ENCODE measurements at places on chromosomes 4 and X.

DNA sequence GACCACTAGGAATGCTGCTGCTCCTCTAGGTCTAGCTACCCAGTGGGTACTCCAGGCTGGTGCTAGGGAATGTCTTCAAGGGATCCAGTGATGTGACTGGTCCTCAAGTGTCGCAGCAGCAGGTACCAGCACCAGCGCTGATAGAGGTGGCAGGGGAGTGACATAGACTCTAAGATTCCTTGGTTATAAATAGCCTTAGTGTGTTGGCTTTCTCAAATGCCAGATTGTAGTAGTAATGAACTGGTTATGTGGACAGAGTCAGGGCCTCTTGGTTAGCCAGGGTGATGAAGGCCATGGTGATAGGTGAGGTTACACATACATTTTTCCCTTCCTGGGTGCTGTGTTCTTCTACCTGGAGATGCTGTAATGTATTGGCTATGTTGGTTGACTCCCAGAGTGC is 38.3 kb downstream of the DCLK2 start:
- DNase-seq = no peak

DNA sequence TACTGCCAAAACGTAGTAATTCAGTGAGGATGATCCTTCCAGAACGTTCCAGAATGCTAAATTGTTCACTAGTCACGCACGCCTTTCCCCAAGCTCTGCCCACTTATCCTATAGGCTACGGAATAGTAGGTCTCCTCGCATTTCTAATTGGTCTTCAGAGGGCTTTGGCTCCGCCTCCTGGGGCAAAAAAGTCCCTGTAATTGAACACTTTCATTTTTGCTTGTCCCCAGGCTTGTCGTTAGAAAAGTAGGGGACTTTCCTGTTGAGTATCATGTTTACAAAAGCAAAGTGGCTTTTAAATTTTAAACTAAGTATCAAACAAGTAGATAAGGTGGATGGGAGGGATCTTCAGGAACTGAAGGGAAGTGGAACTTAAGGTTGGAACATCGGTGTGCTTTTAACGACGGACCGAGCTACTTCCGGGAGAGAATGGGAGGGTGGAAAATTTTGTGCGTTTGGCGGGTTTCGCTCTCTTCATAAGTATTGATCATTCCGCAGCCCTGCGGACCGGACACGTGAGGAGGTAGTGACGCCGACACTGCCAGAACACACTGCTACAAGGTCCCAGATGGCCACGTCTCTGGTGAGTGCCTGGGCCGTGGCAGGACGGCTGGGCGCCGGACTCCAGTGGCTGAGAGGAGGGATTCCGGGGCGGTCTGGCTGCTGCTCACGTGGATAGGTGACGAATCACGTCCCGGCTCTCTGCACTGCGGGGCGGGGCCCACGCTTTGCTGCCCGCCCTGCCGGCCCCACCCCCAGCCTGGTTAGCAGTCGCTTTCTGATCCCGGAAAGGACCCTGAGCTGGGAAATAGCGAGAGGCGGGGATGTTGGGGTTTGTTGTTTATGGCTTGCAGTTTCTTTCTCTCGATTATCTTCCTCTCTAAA is at the start of gene NXT2:
Gene NXT2 (plus strand): TSS at position 406 of the 885 bp plus-strand sequence. CDS start 163 bp downstream, at position 569.
- peak; percentile 76 for DNase-seq

DNA sequence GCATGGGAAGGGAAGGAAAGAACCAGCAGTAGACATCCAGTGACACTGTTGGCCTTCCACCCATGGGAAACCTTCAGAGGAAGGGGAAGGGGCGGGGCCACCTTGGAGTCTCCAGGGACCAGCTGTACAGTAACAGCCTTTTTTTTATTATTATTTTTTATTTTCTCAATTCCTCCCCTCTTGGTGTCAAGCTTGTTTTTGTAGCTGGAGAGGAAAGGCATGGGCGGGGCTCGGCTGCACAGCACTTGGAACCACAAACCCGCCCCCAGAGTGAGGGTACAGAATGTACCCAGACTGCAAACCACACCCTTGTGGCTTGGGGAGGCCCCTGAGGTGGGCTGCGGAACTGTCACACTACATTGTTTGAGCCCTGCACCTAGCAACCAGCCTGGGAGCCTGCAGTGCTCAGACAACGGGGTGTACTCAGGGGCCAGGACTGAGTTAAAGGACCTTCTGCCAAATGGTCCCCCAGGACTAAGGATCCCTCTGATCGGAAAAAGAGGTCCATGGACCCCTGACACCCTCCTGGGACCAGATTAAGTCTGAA is 45.7 kb downstream of the PRPS1 start:
- no peak for DNase-seq

DNA sequence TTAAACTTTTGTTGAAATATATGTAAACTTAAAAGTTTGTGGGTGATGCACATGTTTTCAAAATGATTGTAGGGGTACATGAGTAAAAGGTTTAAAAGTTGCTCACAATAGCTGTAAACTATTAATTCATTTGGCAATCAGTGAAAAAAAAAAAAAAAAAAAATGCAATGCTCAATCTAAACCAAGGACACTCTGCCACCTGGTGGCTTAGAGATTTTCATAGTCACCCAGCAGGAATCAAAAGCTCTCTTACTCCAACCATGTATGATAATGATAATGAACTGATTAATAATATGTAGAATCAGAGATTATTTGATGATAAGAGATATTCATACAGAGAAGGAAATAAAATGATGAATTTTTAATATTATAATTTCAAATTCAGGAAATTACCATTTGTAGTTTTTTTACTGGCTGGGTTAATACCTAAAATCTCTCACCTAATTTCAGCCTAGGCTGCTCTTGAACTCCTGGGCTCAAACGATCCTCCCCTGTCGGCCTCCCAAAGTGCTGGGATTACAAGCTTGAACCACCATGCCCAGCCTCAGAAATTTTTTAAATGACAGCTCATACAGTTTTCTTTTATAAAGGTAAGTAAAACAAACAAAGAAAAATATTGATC is 46.9 kb upstream of the SLC25A4 start:
- DNase-seq = peak; percentile 40

DNA sequence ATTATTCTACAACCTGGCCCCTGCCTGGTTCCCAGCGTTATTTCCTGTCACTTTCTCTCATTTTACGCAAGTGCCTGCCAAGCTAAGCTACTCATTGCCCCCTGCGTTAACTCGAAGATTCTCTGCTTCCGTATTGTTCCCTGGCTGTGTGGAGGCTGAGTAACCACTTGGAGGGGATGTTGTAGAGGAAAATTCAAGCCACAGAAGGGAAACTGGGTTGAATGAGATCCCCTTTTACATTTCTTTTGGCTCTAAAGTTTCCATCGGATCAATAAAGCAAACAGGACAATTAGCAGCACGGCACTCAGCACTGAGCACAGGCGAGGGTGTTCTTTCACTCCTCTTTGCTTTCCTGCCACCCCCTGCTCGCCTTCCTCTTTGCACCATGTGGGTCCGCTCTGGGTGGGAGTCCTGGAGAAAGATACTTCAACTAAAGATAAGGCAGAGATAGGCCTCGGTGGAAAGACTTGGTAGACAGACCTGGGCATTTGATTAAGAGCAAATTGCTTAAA is 4.2 kb upstream of the TMSB4X start:
- DNase-seq = no peak

- DNase-seq = no peak
Observed at GRCh38 chrX:12002876-12003275, 135.4 kb upstream of the FRMPD4 start.

DNA sequence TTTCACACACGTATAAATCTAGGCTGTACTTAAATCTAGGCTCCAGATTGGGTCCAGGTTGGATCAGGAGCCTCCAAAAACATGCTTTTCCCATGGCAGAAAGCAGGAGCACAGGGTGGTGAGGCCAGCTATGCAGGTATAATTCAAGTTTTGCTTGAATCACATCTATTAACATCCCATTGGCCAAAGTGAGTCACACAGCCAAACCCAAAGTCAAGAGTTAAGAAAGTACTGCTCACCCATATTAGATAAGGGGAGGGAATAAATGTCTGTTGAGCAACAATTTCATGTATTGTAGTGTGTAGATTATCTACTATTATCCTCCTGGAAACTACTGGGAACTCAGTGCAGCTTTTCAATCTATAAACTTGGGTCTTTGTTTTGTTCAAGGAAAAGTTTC is 12.8 kb downstream of the SUPT20HL2 start:
- no peak for DNase-seq

GRCh38 chr4:159267869-159268285 is 165.0 kb downstream of the RAPGEF2 start:
- DNase-seq = no peak

- no peak for DNase-seq
Observed at GRCh38 chr4:31649878-31650277, 929.7 kb downstream of the PCDH7 start.

DNA sequence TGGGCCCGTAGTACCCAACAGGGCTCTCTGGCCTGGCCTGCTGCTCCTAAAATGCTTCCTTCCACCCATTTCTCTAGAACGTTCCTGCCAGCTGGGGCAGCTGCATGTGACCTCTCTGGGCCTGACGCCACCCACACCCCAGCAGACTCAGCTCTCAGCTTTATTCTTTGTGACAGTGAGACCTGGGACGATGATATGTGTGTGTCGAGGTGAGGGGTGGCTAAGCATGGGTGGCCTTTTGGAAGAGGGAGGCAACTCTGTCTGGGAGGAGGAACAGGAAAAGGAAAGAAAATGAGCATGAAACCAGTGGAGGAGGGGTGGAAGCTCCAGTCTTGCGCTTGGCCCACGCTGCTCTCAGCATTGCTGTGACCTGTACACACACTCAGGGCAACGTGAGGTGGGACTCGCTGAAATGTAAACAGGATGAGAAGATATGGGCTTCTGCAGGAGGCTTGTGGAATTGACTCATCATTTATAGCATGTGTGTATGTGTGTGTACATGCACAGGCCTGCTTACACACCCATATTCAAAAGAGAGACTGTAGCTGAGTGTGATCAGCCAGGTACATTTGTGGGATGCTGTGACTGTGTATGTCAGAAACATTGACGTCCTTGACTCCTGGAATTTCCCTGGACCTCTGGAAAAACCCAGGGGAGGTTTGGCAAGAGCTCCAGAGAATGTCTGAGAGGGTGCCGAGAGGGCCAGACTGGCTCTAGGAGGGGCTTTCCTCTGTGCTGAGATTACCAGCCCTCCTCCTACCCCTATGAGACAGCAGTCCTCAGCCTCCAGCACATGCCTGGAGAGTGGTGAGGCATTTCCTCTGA is 137.9 kb downstream of the PJA1 start:
- DNase-seq = no peak

DNA sequence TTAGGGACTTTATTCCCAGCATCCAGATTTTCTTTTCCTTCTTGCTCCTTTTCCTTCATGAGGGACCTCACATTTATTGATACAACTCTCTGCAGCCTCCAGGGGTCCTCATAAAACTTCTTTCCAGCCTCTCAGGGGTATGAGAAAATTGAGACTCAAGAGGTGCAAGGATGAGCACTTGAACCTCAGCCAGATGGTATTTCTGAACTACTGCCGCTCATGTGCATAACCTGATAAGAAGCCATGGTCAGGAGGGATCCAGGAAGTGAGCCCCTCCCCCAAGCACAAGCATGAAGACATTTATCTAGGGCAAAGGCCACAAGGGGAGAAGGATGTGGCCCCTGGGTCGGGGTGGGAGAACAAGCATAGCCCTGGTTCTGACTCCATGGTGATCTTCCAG is 73.3 kb downstream of the TSPAN7 start:
- DNase-seq = no peak

- DNase-seq = no peak
Observed at GRCh38 chrX:134601240-134601765, 57.0 kb downstream of the PLAC1 start.
